ENCODE measurements at places on chromosomes 16 and 17.

- DNase-seq: no peak
These were observed 18.0 kb upstream of the TRIM37 start for GRCh38 chr17:59124665-59125064.

GRCh38 chr16:69465083-69465721 is 40.8 kb downstream of the CYB5B start:
- DNase-seq: peak; percentile 60

GRCh38 chr17:1995907-1996799 is 29.0 kb downstream of the RTN4RL1 start:
- no peak for DNase-seq

GRCh38 chr17:1830288-1830687 is 483 bp downstream of the RPA1 start:
- DNase-seq: peak; percentile 10

DNA sequence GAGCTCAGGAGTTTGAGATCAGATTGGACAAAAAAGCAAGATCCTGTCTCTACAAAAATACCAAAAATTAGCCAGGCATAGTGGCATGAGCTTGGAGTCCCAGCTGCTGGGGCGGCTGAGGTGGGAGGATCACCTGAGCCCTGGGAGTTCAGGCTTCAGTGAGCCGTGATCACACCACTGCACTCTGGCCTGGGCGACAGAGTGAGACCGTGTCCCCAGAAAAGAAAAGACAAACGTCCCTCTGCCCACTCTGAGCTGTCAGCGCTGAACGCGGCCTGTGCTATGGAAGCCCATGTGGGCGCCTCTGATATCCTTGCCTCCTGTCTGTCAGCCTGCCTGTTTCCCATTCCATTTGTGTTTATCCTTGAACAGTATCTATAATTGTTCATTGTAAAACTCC is 50.7 kb downstream of the FOXK2 start:
- DNase-seq: no peak

GRCh38 chr16:590188-590814 is 435 bp downstream of the RAB40C start:
- peak; percentile 64 for DNase-seq

DNA sequence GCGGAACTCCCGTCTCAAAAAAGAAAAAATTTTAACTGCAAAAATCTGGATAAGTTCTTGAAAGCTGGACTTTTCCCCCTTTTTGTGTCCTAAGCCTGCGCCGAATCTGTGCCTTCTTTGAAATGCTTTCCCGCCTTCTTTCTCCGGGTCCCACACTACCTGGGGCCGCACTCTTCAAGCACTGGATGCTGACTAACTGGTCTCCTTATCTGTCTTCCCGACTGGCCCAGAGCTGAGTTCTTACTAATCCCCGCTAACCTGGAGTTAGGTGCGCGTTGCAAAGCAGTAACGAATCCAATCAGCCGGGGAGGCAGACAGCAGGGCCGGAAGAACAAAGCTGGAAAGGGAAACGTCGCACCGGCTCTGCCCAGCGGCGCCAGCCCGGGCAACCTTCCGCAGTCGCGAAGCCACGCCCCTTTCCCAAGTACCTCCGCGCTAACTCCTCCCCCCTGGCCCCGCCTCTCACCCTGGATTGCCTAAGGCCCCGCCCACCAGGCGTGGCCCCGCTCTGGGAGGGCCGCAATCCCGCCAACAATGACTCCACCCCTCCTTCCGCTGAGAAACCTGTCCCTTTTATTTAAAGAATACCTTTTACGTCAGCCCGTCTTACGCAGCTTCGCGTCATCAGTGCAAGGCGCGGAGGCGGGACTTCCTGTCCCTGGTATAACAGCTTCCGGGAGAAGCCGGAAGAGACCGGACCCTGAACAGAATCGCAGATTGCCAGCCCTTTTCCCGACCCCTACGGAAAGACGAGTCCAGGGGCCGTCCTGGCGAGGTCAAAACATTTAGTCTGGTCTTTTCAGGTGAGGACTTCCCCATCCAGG is at the start of gene TMUB2:
TMUB2 (plus strand) TSS at position 666 of the 824 bp plus-strand sequence. CDS start 737 bp downstream, outside the sequence.
- peak; percentile 100 for DNase-seq

DNA sequence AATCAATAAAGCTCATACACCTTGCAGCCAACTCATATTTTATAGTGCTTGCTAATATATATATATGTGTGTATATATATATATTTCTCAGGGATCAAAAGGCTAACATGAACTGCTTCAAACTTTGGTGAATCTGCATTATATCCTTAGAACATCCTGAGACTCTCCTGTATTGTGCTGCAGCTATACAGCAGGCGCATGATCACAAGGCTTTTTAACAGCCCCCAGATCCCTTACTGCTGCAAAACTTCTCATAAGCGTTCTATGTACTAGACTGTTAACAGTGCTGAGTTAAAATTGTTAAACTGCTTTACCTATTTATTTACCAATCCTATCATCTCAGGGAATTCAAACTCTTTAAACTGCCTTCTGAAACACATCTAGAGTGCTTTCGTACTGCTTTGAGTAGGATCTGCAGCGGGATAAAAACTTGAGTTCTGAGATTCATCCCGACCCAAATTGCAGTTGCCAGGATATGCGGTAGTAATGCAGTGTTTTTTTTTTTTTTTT is 1.3 kb downstream of the GPATCH8 start:
- peak; percentile 40 for DNase-seq

- DNase-seq: no peak
These were observed 118.7 kb downstream of the MRM1 start for GRCh38 chr17:36720131-36720530.

DNA sequence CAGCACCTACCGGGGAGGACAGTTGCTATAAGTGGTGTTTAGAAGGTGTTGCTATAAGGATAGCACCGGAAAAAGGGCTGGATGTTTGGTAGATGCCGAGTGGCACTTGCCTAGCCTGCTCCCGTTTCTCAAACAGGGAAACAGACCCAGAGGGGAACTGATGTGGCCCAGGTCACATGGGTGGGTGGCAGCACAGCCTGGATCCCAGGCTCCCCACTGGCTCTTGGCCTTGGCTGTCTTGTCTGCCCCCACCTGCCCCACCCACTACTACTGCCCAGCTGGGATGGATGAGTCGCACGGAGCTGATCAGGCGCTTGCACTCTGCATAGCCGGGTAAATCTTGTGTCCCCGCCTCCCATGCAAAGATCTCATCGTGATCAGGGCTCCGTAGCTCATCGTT is 7.2 kb downstream of the SMTNL2 start:
- DNase-seq: peak; percentile 52

DNA sequence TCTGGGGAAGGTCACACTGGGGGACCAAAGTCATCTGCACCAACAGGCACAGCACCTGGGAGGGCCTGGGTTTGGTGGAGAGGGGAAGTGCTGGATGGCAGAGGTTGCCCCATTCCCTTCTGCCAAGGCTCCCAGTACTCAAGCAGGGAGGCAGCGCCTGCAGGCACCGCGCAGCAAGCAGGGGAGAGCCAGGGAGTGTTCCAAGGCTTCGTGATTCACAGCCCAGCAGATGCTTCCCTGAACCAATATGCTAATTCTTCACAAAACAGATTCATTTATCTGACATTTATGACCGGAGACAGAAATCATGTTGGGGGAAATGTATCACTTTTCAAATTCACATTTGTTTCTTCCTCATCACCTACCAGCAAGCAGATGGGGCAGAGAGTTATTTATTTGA is 13.4 kb upstream of the CDH5 start:
- DNase-seq: no peak

GRCh38 chr16:17229766-17230165 is 241.0 kb downstream of the XYLT1 start:
- DNase-seq: no peak

GRCh38 chr17:47735536-47736011 is 2.5 kb downstream of the TBX21 start:
- no peak for DNase-seq

DNA sequence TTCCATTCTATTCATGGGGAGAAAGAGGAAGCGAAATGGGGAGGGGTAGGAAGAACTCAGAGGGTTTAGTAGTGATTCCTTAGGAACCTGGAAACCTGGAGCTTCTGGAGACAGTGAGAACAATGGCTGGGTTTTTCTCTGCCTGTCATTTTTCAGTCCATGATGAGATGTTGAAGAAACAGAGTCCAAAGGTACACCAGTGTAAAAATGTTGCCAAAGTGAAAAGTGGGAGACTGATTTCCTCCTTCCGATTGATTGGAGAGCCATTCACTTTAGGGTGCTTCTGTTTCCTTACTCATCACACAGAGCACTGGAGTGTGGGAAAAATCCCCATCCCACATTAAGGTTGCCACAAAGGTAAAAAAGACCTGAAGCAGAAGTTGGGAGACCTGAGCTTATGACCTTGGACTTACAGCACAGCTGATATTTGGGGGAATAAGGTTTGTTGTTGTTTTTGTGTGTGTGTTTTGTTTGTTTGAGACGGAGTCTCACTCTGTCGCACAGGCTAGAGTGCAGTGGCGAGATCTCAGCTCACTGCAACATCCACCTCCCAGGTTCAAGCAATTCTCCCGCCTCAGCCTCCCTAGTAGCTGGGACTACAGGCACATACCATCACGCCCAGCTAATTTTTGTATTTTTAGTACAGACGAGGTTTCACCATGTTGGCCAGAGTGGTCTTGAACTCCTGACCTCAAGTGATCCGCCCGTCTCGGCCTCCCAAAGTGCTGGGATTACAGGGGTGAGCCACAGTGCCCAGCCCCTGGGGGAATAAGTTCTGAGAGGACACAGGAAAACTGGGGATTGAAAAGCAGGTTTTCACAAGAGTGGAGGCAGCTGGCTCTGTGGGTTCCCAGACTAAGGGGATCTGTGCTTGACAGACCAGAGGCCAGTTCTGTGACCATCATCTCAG is 1.4 kb upstream of the DHX8 start:
- DNase-seq: no peak

DNA sequence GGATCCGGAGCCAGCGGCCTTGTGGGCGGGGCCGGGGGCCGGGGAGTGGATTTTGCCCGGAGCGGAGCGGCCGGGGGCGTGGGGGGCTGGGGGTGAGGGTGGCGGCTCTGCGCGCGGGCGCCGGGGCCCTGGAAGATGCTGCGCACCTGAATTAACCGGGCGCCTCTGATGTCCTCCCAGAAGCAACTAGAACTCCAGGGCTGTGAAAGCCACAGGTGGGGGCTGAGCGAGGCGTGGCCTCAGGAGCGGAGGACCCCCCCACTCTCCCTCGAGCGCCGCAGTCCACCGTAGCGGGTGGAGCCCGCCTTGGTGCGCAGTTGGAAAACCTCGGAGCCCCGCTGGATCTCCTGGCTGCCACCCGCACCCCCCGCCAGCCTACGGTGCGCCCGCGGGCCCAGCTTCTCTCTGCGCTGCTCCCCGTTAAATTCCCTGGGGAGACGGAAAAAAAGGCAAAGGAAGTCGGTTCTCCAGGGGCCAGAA is 549 bp downstream of the SLC26A11 start:
- peak; percentile 7 for DNase-seq

GRCh38 chr16:56610017-56610608 is 1.7 kb downstream of the MT2A start:
- DNase-seq: peak; percentile 96

- no peak for DNase-seq
These were observed 84.3 kb downstream of the TMEM132E start for GRCh38 chr17:34663714-34664113.

DNA sequence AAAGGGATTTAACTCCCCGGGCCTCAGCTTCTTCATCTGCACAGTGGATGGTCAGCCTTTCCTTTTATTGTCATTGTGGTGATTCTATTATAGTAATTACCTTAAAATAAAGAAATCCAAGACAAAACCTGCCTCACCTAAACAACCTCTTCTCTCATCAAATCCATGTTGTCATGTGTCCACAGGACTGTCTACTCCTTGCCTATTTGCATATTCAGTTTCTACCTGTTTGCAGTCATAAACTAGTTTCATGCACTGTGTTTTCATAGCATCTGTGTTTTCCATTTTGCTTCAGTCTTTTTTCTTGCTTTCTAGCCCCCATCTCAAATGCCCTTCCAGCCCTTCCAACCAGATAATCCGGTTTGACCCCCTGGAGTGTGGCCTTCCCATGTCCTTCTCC is 44.3 kb upstream of the CPNE2 start:
- DNase-seq: no peak

- DNase-seq: no peak
These were observed 1675.1 kb downstream of the TP53TG3F start for GRCh38 chr16:35134471-35134870.

DNA sequence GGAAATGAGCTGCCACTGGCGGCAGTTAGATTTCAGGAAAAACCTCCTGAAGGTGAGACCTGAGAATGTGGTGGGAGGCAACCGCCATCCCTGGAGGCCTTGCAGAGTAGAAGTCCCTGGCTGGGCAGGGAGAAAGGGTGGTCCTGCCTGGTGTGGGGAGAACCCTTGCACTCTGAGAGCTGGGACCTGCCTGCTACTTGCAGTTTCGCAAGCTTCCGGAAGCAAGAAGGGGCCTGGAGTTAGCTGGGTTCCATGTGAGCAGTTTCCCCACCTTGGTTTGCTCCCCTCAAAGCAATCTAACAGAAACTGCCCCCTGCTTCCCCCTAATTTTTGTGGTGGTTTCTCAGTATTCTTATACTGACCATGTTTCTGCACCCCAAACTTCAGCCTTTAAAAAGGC is 6.5 kb downstream of the ZNF629 start:
- DNase-seq: no peak

- DNase-seq: no peak
These were observed 4.7 kb upstream of the ASGR2 start for GRCh38 chr17:7119314-7119713.

DNA sequence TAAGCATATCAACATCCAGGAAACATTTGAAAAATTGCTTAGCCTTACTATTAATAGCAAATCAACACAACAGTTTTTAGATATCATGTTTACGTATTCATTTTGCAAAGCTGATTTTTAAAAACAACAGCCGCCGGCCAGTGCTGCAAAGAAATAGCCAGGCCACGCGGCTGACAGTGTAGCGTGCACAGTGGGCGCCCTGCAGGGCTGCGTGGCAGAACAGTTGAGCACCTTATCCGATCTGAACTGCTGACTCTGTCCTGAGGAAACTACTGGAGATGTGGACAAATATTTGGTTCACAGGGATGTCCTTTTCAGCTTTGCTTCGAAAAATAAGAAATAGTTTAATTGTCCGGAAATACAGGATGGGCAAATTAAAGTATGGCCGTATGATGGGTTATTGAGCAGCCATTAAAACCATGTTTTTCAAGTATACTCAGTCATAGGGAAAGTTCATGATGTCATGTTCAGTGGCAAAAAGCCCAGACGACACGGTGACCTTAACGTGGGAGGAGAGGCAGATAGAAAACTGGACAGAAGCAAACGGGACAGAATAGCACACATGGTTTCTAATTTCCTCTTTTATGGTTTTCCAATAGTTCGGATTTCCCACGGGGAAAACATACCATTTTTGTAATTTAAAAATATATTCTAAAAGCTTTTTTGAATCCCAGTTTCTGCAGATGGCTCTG is 52.4 kb upstream of the ENDOV start:
- peak; percentile 59 for DNase-seq

GRCh38 chr17:7838090-7839075 is 4.4 kb downstream of the KDM6B start:
- DNase-seq: peak; percentile 79
